ENCODE measurements at places on chromosomes 12 and 14.

GRCh38 chr12:130846369-130846768 lies 7.3 kb upstream of the STX2 start:
- no peak for DNase-seq

GRCh38 chr12:64894827-64895475 lies 70.5 kb downstream of the TBC1D30 start:
- no peak for DNase-seq

DNA sequence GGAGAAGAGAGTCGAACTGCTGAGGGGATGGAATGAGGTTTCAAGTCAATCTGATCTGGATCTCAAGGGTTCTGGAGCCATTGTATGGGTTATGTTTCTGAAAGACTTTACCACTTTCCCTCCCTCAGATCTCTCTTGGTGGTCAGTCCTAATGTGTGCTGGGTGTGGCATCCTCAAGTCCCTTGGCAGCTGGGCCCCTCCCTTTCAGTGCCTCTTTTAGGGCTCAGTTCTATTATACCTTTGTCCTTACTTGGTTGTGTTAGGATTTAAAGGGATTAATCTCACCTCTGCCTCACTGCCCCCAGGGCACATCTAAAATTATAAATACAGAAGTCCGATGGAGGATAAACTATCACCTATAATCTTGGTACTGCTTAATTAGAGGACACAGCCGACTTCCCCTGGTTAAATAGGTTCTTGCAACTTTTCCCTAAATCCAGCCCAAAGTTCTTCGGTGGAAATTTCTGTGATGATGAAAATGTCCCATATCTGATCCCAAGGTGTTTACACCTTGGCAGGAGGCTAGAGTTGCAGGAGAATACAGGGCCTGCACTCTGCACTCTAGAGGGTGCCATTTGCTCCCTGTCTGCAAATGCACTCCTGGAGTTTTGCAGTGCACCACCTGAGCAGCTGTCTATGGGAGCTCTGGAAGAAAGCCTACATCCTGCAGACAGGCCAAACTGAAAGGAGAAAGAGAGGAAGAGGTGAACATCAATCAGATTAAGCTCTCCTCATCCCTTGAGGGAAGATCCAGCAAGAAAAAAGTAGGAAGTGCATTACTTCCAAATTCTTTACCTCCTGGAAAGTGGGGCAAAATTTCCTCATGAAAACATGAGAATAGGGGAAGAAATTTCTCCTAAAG lies 106.8 kb downstream of the NUAK1 start:
- no peak for DNase-seq

DNA sequence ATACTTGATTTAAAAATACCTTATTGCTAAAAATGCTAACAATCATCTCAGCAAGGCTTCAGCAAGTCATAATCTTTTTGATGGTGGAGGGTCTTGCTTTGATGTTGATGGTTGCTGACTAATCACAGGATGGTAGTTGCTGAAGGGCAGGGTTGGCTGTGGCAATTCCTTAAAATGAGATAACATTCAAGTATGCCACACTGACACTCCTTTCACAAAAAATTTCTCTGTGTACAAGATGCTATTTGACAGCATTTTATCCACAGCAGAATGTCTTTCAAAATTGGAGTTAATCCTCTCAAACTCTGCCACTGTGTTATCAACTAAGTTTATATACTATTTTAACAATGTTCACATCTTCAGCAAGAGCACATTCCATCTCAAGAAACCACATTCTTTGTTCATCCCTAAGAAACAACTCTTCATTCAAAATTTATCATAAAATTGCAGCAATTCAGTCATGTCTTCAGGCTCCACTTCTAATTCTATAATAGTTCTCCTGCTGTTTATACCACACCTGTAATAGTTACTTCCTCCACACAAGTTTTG lies 16.1 kb downstream of the SCAF11 start:
- DNase-seq, result no peak

DNA sequence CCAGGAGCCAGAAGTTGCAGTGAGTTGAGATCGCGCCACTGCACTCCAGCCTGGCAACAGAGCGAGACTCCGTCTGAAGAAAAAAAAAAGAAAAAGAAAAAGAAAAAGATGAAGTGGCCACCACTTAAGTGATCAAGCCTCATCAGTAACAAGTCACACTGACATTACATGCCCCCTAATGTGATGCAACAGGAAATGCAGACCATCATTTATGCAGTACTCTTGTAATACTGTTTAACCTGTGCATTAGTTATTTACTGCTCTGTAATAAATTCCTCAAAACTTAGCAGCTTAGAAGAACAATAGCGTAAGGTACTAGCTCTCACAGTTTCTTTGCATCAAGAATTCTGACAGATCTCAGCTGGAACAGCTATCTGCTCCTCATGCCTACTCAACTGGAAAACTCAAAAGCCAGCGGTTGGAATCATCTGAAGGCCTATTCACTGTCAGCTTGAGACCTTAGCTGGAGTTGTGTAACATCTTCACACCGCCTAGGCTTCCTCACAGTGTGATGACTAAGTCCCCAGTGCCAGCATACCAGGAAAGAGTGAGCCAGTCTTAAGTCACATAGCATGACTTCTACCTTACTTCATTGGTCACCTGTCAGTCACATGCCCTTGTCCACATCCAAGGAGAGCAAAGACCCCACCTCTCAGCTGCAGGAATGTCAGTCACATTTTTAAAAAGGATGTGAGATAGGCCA lies 31.5 kb downstream of the EPS8 start:
- peak; percentile 77 for DNase-seq

DNA sequence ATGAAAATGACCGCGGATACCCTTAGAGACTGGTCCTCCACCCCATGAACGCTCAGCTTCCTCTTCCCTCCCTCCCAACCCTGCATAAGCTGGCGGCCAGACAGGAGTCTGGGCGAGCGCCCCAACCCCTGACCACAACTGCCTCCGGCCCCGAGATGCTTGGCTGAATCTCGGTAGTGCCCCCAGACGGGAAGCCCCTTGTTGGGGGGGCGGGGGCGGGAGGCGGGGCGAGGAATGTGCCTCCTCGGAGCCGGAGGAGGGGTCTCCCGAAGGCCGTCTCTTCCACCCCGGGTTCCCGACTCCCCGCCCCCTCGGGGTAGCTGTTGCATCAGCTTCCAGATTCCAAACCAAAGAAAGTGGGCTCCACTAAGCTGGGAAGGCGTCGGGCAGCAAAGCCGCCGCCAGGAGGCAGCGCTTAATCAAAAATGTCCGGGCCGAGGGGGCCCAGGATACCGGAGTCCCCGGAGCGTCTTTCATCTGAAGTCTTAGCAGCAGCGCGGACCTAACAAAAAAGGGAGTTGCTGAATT lies 7.1 kb upstream of the MRPL52 start:
- peak; percentile 90 for DNase-seq

DNA sequence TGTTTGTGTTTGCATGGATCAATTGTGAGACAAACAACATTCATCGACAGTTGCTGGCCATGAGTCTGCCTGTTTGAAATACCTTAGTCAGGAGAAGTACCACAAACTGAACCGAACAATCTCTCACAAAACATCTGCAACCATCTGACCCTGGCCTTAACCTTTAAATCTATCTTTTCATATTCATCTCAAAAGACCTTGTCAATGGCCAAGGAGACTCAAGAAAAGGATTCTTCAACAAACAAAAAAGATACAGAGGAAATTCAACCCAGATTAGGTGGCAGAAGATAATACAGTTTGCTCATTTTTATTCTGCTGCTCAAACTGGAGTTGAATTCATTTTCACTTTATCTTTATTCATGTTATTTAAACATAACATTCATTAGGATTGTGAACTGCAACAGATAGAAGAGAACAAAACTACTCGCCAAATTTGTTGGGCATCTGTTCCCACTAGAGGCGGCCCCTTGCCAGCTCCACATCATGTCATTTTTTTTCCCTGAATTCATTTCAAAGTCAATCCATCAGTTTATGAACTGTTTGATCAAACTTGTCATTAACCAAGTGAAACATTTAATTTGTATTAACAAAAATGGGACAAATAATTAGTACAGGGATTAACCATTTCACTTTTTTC lies 152.3 kb upstream of the OTX2 start:
- no peak for DNase-seq

DNA sequence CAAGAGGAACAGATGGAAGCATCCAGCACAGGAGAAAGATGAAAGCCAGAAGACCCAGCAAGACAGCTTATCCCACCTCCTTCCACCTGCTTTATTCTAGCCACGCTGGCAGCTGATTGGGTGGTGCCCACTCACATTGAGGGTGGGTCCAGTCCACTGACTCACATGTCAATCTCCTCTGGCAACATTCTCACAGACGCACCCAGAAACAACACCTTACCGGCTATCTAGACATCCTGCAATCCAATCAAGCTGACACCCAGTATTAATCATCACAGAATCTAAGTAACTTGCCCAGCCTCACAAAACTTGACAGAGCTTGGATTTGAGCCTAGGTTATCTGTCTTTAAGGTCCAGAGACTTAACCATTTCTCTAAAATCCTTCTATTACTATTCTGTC lies 208.9 kb downstream of the PAH start:
- DNase-seq, result no peak

DNA sequence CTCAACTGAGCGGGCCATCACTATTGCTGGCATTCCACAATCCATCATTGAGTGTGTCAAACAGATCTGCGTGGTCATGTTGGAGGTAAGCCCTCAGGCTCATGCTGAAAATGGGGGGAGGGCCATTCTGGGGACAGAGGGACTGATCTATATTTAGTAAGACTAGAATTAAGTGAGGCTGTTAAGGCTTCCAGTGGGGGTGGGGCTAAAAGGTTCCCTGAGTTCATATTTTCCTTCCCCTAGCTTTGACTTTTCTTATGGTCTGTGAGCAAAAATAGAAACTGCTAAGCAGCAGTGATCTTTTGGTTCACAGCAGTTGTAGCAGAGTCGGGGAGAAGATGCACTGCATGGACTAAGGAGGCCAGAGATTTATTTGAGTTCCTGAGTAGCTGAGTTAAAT lies 9.2 kb downstream of the PCBP2 start:
- no peak for DNase-seq

GRCh38 chr12:52224151-52224550 lies 8.9 kb upstream of the KRT7 start:
- no peak for DNase-seq

- DNase-seq, result peak; percentile 62
These were observed 284.9 kb downstream of the RAD51B start for GRCh38 chr14:68104518-68104917.

- no peak for DNase-seq
These were observed 2.4 kb upstream of the TBX3 start for GRCh38 chr12:114686426-114686772.

DNA sequence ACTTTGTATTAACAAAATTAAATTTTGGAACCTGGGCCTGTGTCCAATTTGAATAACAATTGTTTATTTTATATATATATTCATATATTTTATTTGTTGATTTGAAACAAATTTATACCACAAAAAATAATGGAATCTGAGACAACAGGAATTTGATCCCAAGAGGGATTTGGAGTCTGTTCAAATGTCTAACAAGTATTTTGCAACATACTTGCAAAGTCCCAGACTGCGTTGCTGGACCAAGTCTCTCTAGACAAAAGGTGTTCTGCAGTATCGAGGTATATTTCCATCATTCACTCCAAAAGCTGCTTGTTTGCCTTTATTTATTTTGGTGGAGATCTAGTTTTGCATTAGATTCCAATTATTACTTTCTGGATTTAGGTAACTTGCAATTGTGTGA lies 68.7 kb upstream of the PTPRR start:
- DNase-seq, result no peak

DNA sequence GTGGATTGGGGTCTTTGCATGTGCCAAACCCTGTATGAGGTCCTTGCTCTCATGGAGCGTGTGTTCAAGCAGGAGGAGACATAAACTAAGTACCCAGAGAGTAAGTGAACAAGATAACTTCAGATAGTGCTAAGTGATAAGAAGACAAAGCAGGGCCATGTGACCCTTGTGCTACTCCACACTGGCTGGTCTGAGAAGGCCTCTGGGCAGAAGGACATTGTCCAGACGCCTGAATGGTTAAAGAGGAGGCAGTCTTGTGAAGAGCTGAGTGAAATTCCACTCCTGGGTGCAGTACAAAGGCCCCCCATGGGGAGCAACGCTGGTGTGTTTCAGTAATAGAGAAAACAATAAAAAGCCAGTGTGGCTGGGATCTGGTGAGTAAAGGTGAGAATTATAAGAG lies 93.3 kb upstream of the RIC8B start:
- no peak for DNase-seq

- no peak for DNase-seq
These were observed 2.8 kb downstream of the SLC2A13 start for GRCh38 chr12:40103043-40103442.

- DNase-seq, result no peak
These were observed 135.0 kb downstream of the NCOR2 start for GRCh38 chr12:124432376-124432775.

GRCh38 chr14:56490379-56490778 lies 89.2 kb upstream of the TMEM260 start:
- DNase-seq, result peak; percentile 23

DNA sequence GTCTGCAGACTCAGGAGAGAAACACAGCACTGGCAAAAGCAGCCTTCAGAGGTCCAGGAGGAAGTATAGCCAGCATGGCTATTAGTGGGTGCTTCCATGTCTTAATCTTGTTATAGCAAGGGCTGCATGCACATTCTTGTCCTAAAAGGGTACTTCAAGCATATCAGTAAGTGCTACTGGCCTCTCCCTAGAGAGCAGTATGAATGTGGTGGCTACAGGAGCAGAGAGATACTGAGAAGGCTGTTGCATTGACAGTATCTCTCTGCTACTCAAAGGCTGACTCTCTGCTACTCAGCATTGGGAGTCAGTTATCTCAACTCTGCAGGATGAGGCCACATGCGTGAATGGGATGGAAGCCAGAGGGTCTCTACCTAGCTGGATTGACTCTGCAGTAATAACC lies 2.0 kb downstream of the GARIN6 start:
- no peak for DNase-seq

- DNase-seq, result no peak
These were observed 47.1 kb downstream of the SERPINA3 start for GRCh38 chr14:94659256-94659655.

GRCh38 chr12:130506844-130507243 lies 169.2 kb downstream of the PIWIL1 start:
- no peak for DNase-seq

- DNase-seq, result no peak
These were observed 25.6 kb downstream of the STX2 start for GRCh38 chr12:130813436-130813835.

GRCh38 chr14:59507063-59507751 lies 22.9 kb downstream of the JKAMP start:
- DNase-seq, result peak; percentile 68

GRCh38 chr12:26654623-26655022 lies 178.4 kb downstream of the ITPR2 start:
- no peak for DNase-seq

GRCh38 chr12:54039417-54040147 lies 6.7 kb downstream of the HOXC5 start:
- DNase-seq, result peak; percentile 46

DNA sequence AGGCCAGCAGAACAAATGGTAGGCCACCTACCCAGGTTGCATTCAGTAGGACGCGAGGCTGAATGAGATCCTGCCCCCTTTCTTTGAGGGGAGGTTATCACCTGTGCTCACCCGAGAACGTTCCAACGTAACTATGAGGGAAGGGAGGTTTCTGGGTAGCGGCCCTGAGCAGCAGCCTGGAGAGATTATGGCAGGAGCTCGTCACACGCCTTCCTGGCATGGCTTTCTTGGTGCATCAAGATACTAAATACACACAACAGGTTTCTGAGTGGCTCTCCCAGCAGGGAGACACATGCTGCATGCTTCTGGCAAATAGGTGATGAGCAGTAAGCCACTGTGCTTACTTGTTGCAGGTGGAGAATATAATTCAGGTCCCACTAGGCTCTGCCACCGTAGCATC lies 147.7 kb downstream of the CALM1 start:
- DNase-seq, result no peak

GRCh38 chr14:95018821-95019220 lies 138.5 kb downstream of the DICER1 start:
- peak; percentile 36 for DNase-seq
